ENCODE measurements at places on chromosomes 5 and 9.

DNA sequence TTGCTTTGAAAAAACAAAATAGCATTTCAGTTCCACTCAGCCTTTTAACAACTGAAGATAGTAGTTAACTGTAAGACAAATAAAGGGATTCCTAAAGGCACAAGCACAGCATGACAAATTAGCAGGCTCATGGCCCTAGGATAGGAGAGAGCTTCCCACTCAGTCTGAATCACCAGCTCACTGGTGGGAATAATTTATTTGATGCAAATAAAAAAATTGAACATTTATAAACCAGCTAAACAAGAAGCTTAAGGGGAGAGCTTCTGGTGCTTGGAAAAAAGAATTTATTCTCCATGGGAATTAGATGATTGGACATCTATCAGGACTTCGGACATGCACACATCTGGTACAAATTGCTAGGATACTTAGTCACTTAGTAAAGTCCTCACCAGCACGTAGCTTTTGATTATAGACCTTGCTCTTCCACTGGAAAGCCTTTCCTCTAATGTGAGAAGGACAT, 294.1 kb upstream of the TNC start:
- no peak for DNase-seq

DNA sequence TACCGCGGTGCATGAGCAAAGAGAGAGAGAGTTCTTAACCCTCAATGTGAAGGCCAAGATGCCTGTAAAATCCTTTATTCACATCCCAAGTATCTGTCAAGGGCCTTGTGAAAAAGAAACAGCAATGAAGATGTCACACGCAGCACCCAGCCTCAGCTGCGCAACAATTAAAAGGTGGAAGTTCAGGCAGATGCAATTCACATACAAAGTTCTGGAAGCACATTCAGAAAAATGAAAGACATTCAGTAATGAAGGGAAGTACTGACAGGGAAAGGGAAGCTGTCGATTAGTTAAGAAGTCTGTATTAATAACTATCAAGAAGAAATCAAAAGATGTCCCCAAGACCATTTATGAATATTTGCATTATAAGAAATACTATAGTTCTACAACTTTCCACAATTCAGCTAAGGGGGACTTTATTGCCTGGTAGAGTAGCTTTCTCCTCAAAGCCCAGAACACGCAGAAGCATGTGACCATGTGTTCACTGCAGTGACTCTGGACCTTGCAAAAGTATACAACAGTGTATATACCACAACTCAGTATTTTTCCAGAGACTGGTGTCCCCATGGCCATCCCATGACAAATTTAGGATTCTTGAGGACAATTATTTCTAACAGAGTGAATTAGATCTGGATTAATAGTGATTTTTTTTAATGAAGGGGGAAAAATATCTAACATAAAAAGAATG, 137.5 kb downstream of the CDK5RAP2 start:
- DNase-seq, result no peak

DNA sequence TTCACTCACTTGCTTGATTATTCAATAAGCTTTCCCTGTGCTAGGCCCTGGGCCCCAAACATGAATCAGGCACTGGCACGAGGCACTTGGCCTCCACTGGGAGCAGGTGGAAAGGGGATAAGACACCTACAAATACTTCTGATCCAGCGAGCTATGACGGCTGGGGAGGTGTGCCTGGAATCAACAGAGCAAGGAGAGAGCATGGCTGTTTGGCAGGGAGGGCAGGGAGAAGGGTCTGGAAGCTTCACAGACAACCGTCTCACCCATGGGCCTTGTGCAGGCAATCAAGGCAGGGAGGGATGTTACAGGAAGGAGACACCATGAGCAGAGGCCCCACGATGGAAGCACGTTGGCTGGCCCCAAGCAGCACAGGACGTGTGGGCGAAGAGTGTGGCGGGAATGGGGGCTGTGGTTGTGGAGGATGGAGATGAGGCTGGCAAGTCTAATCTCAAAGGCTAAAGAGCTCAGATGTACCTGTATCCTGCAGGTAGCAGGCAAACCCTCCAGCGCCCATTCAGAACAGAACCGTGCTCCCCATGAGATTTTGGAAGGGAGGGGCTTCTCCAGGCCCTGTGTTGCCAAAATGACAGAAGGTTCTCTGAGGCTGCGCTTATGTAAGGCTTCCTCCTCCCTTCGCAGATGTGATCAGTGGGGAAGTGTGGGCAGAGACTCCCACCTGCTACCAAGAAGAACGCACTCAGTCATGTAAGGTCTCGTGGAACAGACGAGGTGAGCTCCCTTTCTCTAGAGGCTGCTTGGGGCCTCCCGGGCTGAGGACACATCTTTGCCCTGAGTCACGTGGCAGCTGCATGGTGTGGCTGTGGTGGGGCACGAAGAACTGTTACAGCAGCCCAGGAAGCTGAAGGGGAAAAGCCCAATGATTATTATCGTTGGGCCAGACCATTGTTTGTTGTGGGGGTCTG, 189.7 kb downstream of the DAB2IP start:
- DNase-seq, result no peak

DNA sequence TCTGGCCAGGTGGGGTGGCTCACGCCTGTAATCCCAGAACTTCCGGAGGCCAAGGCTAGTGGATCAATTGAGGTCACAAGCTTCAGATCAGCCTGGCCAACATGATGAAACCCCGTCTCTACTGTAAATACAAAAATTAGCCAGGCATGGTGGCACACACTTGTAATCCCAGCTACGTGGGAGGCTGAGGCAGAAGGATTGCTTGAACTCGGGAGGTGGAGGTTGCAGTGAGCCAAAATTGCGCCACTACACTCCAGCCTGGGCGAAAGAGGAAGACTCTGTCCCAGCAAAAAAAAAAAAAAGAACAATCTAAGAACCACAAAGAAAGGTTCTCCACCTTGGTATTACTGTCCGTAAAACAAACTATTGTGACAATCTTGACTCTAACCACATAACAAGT, 9.7 kb downstream of the MYO10 start:
- DNase-seq, result no peak

- no peak for DNase-seq
Observed at GRCh38 chr5:172451771-172452197, 2.5 kb downstream of the SH3PXD2B start.

- no peak for DNase-seq
Observed at GRCh38 chr9:98821831-98822230, 14.4 kb downstream of the GALNT12 start.

DNA sequence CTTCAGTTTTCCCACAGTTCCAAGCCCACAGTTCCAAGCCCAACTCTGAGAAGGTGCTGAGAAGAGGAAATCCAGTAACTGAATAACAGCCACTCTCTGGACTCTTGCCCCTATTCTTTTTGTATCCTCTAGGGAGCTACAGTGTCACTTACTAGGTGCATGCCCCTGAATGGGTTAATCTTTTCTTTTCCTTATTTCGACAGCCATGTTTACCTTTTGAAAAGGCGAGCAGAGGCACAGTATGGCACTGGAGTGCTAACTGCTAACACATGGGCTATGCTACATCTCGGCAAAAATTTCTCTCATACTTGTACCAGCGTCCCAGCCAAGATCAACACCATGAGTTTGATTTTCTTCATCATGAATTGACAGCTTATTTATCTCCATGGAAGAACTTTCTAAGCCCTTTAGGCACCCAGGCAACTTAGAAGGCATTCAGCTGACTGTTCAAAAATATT, 222.6 kb downstream of the EBF1 start:
- DNase-seq, result no peak

DNA sequence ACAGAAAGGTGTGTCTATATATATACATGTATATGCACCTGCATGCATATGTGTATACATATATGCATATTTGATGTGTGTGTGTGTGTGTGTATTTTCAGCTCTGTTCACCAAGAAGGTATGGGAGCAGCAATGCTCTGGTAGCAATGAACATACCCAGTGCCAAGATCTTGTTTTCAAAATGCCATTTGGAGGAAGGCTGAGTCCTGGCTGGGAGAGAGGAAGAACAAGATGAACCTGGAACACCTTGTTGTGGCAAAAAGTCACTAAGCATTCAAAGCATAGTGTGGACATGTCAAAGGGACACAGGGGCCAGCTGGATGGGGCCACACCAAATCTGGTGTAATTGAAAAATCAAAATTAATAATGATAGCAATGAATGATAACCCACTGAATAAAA, 31.8 kb upstream of the NEK6 start:
- no peak for DNase-seq

DNA sequence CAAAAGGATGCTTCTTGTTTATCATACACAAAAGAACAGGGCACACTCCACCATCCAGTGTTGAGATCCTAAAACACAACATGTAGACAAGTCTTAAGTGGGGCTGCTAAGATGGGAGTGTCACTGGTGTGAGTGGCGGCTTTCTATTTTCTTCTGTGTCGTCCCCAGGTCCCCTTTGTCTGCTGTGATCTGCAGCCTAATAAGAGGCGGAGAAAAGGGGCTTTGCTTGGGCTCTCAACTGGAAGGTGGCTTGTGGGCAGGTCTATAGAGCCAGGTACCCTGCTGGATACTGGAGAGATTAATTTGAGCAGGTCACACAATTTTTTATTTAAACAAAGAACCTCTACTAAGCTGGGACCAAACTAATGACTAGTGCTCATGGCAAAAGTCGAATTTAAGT, 126.1 kb upstream of the SAP30L start:
- DNase-seq, result no peak

- DNase-seq, result no peak
Observed at GRCh38 chr9:94613003-94613402, 19.4 kb upstream of the FBP2 start.

- no peak for DNase-seq
Observed at GRCh38 chr5:178982941-178983340, 12.2 kb downstream of the GRM6 start.

- no peak for DNase-seq
Observed at GRCh38 chr9:34907044-34907443, 51.0 kb upstream of the PHF24 start.

GRCh38 chr9:2158111-2158610, 143.0 kb downstream of the SMARCA2 start:
- no peak for DNase-seq

DNA sequence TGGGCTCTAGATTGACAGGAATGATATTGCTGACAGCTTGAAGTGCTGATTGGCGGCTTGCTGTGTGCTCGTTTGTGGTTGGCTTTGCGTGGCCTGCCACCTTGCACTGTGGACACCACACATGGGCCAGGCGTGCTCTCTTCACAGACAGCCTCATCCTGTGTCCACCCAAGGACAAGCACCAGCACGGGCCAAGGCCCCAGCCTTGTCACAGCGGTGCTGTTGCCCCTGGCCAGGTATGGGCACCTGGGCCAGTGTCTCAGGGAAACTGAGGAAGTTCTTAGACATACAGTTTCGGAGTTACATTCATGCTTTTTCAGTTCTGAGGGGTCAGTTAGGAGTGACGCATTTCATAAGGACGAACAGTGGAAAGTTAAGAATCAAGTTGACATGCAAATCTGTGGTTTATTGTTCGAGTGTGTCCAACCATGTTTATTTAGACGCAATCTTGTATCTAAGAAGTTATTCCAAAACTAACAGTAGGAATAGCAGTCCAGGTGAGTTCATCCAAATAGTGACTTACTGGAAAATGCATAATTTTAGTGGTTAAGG, 125.9 kb downstream of the EHMT1 start:
- no peak for DNase-seq

DNA sequence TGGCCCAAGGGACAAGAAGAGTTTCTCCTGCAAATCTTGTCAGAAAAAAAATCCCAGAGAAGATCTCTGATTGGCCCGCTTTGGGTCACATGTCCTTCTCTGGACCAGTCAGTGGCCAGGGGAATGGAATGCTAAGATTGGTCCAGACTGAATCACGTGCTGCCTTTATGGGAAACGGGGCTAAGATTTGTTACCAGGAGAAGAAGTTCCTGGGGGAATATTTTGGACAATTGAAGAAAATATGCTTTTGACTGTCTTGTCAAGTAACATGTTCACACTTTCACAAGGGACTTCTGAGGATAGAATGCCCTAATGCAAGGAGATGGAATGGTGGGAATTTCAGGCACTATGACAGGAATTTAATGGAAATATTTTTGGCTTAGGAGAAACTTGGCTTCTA, 74.1 kb upstream of the SH3PXD2B start:
- DNase-seq, result no peak

GRCh38 chr5:855771-856530, 5.2 kb upstream of the ZDHHC11 start:
- DNase-seq, result no peak

GRCh38 chr9:120257483-120257882, 322.5 kb downstream of the CDK5RAP2 start:
- DNase-seq, result no peak

DNA sequence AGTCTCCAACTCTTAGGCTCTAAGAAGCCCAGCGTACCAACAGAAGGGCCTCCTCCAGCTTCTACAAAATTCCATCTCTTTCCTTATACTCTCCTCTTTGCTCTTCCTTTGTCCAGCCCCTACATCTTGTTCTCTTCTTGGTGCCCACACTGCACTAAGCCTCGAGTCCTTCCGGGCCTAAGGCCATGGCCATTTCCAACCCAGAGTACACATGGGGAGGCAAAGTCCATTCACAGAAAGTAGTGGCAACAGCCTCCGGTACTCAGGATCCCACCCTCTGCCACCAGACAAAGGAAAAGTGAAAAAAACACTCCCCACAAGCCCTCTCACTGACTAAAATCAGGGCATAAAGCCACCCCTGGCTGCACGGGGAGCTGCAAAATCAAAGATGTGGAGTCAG, 60.3 kb downstream of the SAXO1 start:
- no peak for DNase-seq

GRCh38 chr9:91978740-91979414, 28.8 kb upstream of the ROR2 start:
- no peak for DNase-seq

DNA sequence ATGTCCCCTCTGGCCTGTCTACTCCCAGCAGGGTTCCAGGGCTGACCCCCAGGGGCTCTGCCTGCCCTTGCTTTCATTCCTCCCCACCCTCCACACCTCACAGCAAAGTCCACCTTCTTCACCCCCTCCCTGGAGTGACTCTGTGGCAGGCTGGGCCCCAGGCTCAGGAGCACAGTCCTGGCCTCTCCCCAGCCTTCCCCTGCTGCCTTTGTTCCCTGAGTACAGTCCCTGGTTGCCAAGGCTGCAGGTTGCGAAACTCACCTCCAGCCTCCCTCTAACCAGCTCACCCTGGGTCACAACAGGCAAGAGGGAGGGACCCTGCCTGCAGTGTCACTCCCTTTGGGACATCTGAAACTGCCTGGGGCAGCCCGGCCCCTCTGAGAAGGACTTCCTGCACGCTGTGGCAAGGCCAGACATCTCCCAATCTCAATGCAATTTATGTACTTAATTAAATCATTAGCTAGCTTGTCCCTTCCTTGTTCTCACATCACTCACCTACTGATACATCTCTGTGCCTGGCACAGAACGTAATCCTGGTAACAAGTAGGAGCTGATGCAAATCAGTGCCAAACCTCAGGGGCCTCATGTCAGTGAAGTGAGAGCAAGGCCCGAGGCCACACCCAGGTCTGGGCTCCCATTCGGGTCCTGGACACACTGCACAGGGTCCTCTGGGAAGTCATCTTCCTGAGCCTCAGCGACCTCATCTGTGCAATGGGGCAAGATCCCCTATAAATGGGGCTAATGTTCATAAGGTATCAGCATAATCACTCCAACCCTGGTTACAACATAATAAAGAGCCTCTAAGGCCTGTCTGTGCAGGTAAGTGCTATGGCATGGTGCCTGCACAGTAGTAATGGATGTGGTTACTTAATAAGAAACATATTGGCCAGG, 27.3 kb upstream of the TRIM14 start:
- no peak for DNase-seq
